GM12864 (cell line): ENCODE measurements at places on chromosomes 3 and 15.

DNA sequence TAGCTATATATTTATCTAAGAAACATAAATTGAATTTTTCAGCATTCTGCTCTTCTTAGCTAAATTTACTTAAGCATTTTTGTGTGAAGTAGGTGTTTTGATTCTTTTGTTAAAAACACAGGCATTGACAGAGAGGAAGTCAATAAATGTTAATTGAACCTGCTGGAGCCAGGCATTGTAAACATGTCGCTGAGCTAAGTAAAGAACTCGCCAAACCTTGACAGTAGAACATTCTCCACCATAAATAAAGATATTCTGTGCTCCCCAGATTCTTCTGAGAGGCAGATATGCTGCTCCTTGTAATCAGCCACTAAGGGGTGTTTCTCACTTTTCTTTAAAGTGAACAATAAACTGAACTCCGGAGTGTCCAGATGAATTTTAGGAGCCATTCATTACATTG is 38.4 kb downstream of the SYNM start:
- no peak for DNase-seq

- DNase-seq = no peak
These were observed 232.4 kb upstream of the WNT5A start for GRCh38 chr3:55719508-55719907.

DNA sequence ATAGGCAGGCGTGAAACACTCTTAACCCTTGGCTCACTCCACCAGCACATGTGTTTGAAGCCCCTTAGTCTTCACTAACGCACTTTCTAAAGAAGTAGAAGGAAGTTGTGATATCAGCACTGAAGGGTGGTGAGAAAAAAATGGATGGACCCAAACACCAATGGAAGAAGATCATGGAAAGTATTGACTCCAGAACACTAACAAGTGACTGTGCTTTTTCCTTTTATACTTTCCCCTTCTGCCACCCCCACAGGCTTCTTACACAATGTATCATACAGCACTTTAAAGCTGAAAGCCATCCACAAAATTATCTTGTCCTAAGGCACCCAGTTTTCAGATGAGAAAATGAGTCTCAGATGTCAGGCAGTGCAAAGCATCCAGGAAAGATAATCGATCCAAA is 93.9 kb upstream of the PHLDB2 start:
- no peak for DNase-seq

GRCh38 chr15:78850941-78851755 is 21.5 kb upstream of the MORF4L1 start:
- no peak for DNase-seq

GRCh38 chr15:52645916-52646315 is 33.3 kb downstream of the ATOSA start:
- DNase-seq = no peak

- DNase-seq = no peak
These were observed 38.9 kb upstream of the CLRN1 start for GRCh38 chr3:151011427-151011826.

GRCh38 chr3:99484871-99485270 is 153.5 kb upstream of the COL8A1 start:
- no peak for DNase-seq

GRCh38 chr3:27114684-27115083 is 254.5 kb downstream of the NEK10 start:
- DNase-seq = no peak
